ENCODE measurements at places on chromosomes 4 and X. TPM values are rescaled to one million over a fixed set of nuclear protein-coding genes. Genes with fewer than 3 reads are reported as not detected.

GRCh38 chr4:17328141-17328815 lies 183.6 kb downstream of the QDPR start:
- DNase-seq, result no peak

- DNase-seq, result no peak
Measured at GRCh38 chrX:13024986-13025385, 19.4 kb downstream of the FAM9C start.

- no peak for DNase-seq
Measured at GRCh38 chr4:140704392-140704960, 51.7 kb downstream of the TBC1D9 start.

Gene ZNF711
- 75.4 TPM for polyA plus RNA-seq

Gene ETDA
- polyA plus RNA-seq, result 0.50 TPM

Data from renal pelvis (tissue), 12 donors.